Activated T-cell treated with anti-CD3 and anti-CD28 coated beads for 4 hours (primary cell): ENCODE measurements at places on chromosomes 5 and 9.

DNA sequence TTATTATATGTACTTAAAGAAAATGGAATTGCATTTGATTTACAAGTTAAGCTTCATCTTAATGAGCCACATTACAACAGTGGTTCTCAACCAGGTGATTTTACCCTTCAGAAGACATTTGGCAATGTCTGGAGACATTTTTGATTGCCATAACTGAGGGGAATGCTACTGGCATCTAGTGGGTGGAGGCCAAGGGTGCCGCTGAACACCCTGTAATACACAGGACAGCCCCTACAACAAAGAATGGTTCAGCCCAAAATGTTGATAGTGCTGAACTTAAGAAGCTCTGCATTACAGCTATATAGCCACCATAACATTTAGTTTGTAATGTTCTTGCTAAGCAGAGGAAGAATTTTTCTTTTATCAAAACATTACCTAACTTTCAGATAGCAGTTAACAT, 103.1 kb downstream of the PAM start:
- no peak for DNase-seq

GRCh38 chr9:105044518-105044917, 116.6 kb upstream of the ABCA1 start:
- DNase-seq = no peak

- DNase-seq = no peak
These were observed 111.5 kb upstream of the FSTL4 start for GRCh38 chr5:133723651-133724366.

GRCh38 chr5:14305045-14305444, 161.9 kb downstream of the TRIO start:
- no peak for DNase-seq

GRCh38 chr9:99748266-99748665, 73.4 kb upstream of the NR4A3 start:
- DNase-seq = no peak

DNA sequence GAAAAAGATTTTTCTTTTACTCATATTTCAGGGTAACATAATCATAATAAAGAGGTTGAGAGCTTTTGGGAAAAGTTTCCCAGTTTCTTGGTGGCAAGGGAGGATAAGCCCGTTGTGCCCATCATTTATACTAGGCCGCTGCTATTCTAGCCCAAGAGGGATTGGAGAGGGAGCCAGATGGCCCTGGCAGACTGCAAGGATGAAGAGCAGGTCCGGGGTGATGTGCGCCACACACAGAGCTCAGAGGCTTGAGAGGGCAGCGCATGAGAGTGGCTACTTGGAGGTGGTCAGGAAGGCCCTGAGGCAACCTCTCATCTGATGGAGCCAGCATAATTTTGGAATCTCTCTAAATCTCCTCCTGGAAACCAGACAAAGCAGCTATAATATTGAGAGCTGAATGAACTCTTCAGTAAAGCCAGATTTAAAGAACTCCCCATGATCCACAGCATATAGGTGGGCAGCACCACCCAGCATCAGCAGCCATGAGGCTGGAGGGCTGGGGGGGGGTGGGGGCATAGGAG, 110.1 kb downstream of the MED27 start:
- DNase-seq = no peak

DNA sequence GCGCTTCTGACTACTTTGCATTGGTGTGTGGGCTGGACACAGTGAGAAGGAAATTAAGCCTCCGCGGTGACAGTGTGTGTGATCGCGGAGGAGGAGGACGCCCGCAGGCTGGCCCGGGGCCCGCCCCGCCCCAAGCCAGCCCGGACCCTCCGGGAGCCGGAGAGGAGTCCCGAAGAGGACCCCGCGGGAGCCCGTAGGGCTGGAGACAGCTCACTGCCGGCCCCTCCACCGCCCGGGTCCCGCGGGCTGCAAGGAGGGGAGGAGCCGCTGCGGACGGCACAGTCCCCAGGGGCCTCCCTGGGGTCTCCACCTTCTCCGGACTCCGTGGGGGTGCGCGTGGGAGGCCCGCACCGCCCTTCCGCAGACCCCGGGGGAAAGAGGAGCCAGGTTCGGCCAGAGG, 146.4 kb upstream of the ERCC6L2 start:
- DNase-seq = no peak

- no peak for DNase-seq
These were observed 4.4 kb upstream of the QSOX2 start for GRCh38 chr9:136249877-136250559.

- DNase-seq = no peak
These were observed 366.9 kb upstream of the ZNF608 start for GRCh38 chr5:125113328-125113727.

GRCh38 chr5:89253666-89254352, 370.8 kb upstream of the MEF2C start:
- no peak for DNase-seq

DNA sequence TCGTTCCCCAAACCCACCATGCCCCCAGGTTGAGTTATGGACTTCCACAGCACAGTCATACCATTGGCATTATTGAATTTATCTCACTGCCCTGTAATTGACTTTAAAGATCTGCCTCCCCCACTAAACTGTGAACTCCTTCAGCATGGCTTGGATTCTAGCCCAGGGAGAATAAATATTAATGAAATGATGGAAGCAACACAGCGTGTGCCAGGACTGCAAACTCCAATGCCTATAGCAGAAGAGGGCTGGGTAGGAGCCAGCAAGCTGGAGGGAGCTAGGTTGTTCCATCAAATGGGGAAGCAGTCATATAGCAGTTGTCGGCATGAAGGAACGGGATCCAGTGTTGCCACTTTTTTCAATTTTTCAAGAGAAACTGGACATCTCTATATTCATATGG, 69.0 kb upstream of the MSX2 start:
- no peak for DNase-seq

- DNase-seq = no peak
These were observed 30.4 kb upstream of the NKX2-5 start for GRCh38 chr5:173265433-173265832.

GRCh38 chr5:88646866-88647265, 236.1 kb downstream of the MEF2C start:
- no peak for DNase-seq

DNA sequence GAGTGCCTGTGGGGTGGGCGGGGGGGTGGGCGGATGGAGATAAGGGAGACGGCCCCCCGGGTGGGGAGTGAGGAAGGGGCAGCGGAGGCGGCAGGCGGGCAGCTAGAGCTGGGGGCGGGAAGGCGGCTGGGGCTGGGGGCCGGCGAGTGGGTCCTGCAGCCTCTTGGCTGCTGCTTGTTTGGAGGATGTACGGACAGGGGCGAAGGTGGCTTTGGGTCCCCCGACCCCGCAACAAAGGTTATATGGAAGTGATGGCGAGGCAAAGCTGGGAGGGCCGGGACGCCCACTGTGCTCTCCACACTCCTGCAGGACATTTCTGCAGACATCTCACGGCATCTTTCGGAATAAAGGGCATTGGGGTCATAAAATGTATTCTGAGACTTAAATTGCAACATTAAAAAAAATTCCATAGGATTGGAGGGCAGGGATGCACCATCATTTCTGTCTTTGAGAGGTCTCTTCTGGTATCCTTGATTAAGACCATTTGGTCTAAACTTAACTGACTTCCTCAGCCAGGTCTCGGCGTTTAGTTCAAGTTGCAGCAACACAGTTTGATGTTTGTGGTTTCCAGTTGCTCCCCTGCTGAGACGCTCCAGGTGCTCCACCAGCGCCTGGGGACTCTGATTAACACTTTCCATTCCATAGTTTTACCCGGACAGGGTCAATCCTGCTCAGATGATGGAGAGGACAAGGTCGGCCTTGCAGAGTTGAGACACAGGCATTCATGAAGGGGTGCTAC, 101.6 kb upstream of the SSBP2 start:
- no peak for DNase-seq

DNA sequence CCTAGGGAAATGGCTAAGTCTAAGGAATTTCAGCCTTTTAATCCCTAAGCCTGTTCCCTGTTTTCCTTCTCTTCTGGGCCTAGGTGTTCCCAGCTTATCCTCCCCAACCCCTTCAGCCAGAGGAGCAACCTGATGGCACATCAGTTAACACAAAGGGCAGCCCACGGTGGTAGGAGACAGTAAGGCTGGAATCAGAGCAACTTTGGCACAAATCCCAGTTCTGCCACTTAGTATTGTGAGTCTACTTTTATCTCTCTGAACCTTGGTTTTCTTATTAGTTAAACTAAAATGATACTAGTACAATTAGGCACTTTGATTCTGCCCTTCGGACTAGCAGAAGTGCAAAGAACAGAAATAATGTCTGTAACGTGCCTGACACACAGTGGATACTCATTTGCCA, 246.8 kb downstream of the SAXO1 start:
- DNase-seq = no peak

DNA sequence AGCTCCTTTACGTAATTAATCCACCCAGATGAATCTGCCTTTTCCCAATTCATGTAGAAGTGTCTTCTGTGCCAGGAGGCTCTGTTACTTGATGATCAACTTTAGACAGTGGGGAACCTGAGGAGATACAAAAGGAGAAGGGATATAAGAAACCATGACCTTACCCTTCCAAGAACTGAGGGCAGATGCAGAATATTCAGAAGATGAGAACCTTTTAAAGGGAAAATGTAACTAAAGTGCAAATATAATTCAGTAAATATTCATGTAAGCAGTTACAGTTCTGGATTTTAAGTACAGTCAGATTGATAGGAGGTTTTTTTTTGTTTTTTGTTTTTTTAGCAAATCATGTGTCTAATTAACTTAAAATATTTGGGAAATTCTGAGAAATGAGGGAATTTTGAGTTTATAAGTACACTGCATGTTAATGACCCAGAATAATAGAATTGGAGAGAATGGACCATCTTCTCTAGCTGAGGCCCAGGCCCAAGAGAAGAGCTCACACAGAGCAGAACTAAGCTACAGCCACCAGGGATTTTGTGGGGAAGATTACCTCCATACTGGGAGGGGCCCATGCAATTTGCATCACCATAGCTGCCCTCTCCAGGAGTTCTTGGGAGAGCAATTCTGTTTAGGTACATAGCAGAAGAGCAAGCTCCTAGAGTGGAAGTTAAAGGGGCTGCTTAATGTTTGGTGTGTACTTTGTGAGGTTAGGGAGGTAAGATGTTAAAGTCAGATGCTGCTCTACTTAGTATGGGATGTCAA, 61.5 kb downstream of the SV2C start:
- no peak for DNase-seq

GRCh38 chr5:53481887-53482716, 1.7 kb downstream of the FST start:
- DNase-seq = no peak

GRCh38 chr9:131397100-131397790, 3.4 kb downstream of the PRRC2B start:
- no peak for DNase-seq

DNA sequence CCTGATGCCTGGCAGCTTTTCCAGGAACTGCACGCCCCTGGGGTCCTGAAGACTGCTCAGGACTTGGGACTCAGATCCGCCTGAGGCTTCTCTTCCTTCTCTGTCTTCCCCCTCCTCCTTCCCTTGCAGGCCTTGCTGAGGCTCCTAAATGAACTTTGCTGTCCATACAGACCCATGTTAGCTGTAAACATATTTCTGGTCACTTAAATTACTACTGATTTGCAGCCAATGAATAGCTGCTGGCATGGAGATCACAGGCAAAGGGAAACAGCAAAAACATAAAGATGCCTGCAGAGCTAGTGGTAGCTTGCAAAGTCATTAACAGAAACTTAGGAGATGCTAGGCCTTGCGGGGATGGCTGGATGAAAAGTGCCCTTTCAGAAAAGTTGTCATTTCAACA, 261.9 kb downstream of the GADD45G start:
- no peak for DNase-seq

GRCh38 chr9:97160255-97160654, 121.3 kb upstream of the CTSV start:
- no peak for DNase-seq

DNA sequence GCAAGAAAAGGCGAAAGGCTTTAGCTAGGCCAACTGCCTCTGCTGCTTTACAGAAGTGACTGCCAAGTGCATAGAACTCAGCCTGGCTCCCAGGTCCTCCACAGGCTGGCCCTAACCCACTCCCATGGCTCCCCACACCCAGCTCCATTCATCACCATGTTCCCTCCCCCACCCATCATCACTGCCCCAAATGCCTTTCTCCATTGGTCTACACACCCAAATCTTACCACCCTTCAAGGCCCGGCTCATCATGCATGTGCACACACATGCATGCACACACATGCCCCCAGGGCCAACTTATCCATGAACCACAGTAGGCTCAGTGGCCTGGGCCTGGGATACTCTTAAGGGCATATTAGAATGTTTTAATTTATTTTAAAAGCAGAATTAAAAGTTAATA, 44.8 kb downstream of the ABCA1 start:
- no peak for DNase-seq

DNA sequence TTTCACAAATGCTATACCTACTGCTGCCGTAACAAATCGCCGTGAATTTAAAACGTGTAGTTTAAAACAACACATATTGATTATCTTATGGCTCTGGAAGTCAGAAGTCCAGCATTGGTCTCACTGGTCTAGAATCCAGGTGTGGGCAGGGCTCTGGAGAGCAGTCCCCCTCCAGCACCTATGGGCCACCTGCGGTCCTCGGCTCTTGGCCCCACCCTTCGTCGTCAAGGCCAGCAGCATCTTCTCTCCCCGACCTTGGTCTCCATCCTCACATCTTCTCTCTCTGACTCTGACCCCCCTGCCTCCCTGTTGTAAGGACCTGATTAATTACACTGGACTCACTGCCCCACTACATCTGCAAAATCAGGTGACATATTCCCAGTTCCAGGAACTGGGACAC, 106.4 kb upstream of the COL5A1 start:
- no peak for DNase-seq

GRCh38 chr5:109102096-109102690, 307.6 kb downstream of the PJA2 start:
- DNase-seq = no peak

- no peak for DNase-seq
These were observed 21.3 kb upstream of the LMNB1 start for GRCh38 chr5:126755593-126755992.

GRCh38 chr5:136084698-136085097, 47.9 kb upstream of the SMAD5 start:
- DNase-seq = no peak

DNA sequence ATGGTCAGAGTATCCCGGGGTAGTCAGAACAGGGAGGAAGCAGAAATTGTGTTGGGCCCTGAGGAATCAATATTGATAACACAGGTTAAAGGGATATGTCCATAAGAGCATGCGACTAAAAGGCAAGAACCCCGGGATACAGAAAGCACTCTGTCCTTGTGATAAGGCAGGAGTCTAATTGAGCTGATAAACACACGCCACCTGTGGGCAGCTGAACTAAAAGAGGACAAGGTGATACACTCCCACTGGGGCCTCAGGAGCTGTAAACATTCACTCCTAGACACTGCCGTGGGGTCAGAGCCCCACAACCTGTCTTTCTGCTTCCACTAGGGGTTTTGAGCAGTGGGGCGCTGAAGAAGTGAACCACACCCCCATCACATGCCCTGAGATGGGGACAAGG, 144.7 kb upstream of the MPDZ start:
- no peak for DNase-seq

GRCh38 chr9:105447386-105447813, 434 bp upstream of the FSD1L start:
- no peak for DNase-seq
